ENCODE measurements at places on chromosomes 7 and 10. TPM values are rescaled to one million over a fixed set of nuclear protein-coding genes. Genes with fewer than 3 reads are reported as not detected.

ADRB1 gene
- 1.2 TPM for total RNA-seq

NANOS1 gene
- total RNA-seq, result 0.41 TPM

PRRT4 gene
- total RNA-seq, result 0.28 TPM

PCDH15 gene
- total RNA-seq, result not detected

AGBL3 gene
- 2.8 TPM for total RNA-seq

DNA sequence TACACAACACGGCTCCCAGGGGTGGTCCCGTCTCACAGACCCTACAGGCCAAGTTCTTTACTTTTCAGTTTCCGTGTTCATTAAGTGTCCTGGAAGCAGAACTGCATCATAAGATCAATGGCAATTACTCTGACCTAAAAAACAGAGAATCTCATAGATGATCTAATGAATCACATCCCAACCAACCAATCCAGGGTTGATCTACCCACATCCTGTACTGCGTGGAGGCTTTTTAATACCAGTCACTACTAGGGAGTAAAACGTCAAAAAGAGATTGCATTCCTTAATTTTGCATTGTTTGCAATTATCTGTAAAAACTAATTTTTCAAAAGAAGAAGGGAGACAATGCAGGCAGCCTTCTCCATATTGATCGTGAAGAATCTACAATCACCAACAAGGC, 72.6 kb downstream of the PARD3 start:
- no peak for DNase-seq

DNA sequence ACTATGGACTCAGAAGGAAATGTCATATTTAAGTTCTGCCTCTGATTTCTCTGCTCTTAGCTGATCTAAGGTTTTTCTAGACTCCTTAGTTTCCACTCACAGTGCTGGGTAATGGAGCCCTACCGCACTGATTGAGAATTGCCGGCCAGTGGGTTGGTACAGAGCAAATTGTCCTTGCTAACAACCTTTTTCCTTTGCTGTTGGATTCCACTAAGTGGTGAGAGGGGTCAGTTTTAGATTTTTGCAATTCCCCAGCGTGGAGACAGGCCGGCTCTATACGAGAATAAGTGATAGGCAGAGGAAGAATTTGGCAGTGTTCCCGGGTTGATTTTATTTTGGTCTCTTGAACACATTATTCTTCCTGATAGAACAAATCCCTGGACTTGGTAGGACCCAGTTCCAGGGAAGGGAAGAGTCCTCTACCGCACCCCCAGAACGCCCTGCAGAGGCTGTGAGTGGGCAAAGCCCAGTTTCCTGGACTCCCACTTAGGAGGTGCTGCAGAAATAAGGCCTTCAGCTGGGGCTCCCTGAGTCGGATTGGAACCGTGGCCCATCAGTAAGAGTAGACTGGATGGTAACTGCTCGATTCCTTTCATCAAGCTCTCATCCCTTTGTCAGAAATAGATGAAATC, 3.0 kb upstream of the NRP1 start:
- DNase-seq, result no peak

DNA sequence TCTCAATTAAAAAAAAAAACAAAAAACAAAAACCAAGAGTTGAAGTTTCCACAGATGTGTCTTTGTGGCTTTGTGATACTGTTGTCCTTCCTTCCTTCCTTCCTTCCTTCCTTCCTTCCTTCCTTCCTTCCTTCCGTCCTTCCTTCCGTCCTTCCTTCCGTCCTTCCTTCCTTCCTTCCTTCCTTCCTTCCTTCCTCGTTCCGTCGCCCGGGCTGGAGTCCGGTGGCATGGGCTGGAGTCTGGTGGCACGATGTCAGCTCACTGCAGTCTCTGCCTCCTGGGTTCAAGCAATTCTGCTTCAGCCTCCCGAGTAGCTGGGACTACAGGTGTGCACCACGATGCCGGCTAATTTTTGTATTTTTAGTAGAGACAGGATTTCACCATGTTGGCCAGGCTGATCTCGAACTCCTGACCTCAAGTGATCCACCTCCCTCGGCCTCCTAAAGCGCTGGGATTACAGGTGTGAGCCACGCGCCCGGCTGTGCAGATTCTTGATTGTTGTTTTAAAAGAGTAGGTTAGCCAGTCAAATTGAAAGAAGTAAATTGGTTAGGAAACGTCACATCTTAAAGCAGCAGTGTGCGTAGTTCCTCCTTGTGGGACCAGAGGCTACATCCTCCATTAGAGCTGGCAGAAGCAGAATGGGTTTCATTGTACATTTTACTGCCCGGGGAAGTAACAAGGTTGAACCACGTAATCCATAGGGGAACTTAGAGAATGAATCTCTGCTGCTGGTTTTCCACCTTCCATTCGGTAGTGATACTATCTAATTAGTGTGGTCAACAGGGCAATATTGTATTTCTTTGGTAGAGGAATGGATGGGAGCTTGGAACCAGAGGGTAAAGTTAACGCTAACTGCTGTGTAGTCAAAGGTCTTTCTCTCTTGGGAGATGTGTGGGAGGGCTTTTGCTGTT, 20.6 kb downstream of the DNAJB6 start:
- no peak for DNase-seq

DNA sequence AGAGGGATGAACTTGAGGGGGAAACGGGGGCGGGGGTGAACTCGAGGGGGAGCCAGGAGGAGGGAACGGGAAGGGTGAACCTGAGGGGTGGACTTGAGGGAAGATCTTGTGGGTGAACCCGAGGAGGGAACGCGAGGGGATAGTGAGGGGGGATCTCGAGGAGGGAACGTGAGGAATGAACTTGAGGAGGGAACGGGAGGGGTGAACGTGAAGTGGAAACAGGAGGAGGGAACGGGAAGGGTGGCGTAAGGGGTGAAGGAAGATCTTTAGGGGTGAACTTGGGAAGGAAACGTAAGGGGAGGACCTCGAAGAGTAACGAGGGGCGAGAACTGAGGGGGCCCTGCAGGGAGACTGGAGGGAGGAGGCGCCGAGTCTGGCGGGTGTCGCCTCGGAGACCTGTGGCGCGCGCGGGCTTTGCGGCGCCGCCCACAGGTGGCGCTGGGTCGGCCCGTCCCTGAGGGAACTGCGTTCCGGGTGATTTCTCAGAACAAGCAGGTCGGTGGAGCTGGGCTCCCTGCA, 651 bp downstream of the MYO3A start:
- DNase-seq, result peak; percentile 11

GRCh38 chr7:131052285-131052904, 275.3 kb upstream of the MKLN1 start:
- DNase-seq, result no peak

GRCh38 chr10:56606202-56606601, 245.1 kb upstream of the ZWINT start:
- DNase-seq, result no peak

- DNase-seq, result peak; percentile 58
Observed at GRCh38 chr10:137031-137430, 1.8 kb downstream of the ZMYND11 start.

GRCh38 chr10:11261687-11262493, 244.2 kb downstream of the CELF2 start:
- DNase-seq, result no peak

DNA sequence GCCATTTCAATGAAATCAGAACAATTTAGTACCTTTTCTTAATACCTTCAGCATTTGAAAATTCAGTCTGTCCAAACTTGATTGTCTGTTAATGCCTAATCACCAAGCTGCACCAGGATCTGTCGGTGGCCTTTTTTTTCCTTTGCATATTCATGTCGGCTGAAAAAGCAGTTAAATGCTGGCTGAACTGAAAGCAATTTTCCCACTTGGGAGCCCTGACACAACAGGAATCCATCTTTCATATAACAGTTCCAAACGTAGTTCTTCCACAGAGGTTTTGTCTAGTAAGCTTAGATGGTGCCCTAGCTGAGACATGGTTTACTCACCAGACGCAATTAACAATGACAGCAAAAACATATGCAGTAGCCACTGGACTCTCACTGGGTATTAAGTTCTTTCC, 83.6 kb upstream of the CHCHD3 start:
- DNase-seq, result no peak

Measured in CD8-positive, alpha-beta T cell (primary cell).